ENCODE measurements at places on chromosomes 3 and 15. TPM values are rescaled to one million over a fixed set of nuclear protein-coding genes. Genes with fewer than 3 reads are reported as not detected.

The SEMA5B gene
- 1.0 TPM for total RNA-seq

- peak; percentile 62 for DNase-seq
- H3K4me3 ChIP-seq: peak overlapping the region; percentile 95
- no peaks in the 10 kb centered on the region for H3K27me3 ChIP-seq
- H3K27ac ChIP-seq: peak overlapping the region; percentile 97
- peaks cover 26% of the 10 kb centered on the region for H3K4me1 ChIP-seq
- H3K36me3 ChIP-seq: no peaks in the 10 kb centered on the region
These were observed 524 bp downstream of the IGF1R start for GRCh38 chr15:98648654-98649471.

The CYP11A1 gene
- total RNA-seq: 0.26 TPM

The ANKUB1 gene
- total RNA-seq: not detected

- H3K4me1 ChIP-seq: peaks cover 48% of the 10 kb centered on the region
- H3K36me3 ChIP-seq: no peaks in the 10 kb centered on the region
- no peak overlapping the region for H3K4me3 ChIP-seq
These were observed 1.5 kb upstream of the HEG1 start for GRCh38 chr3:125057186-125057850.

GRCh38 chr3:29889215-29889614 lies 608.3 kb downstream of the RBMS3 start:
- no peak overlapping the region for H3K27ac ChIP-seq
- no peaks in the 10 kb centered on the region for H3K36me3 ChIP-seq
- no peaks in the 10 kb centered on the region for H3K4me1 ChIP-seq
- no peak for DNase-seq

DNA sequence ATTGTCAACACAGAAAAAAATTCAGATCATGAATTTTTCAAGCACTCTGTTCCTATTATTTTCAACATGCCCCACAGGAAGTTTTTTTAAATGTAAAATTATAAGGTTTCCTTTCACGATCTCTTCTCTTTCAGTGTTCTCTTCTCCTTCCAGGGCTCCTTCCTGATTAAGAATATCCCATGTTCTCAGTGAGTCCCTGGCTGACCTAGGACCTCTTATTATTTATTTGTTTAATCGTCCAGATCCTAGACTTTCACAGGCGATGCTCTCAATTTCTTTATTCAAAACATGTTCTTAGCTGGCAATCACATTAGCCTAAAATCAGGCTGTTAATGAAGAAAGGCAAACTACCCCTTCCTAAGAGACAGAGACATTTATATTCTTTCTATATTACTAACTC lies 124.3 kb downstream of the ABI3BP start:
- no peak for DNase-seq
- H3K36me3 ChIP-seq: no peaks in the 10 kb centered on the region
- H3K27me3 ChIP-seq: no peaks in the 10 kb centered on the region
- H3K4me1 ChIP-seq: no peaks in the 10 kb centered on the region

The GPR62 gene
- not detected for total RNA-seq

- no peaks in the 10 kb centered on the region for H3K4me1 ChIP-seq
- H3K4me3 ChIP-seq: no peak overlapping the region
- H3K27me3 ChIP-seq: no peaks in the 10 kb centered on the region
- no peak overlapping the region for H3K27ac ChIP-seq
- no peaks in the 10 kb centered on the region for H3K36me3 ChIP-seq
These were observed 28.9 kb downstream of the CFAP91 start for GRCh38 chr3:119731560-119732343.

The EFCC1 gene
- total RNA-seq: 4.0 TPM

DNA sequence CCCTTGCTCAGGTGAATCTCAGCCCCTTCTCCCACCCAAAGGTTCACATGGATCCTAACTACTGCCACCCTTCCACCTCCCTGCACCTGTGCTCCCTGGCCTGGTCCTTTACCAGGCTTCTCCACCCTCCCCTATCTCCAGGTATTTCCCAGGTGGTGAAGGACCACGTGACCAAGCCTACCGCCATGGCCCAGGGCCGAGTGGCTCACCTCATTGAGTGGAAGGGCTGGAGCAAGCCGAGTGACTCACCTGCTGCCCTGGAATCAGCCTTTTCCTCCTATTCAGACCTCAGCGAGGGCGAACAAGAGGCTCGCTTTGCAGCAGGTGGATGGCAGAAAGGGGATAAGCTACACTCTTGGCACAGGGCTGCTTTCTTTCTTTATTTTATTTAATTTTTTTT lies 4.5 kb downstream of the FAM131A start:
- no peaks in the 10 kb centered on the region for H3K27me3 ChIP-seq
- peak overlapping the region; percentile 23 for H3K27ac ChIP-seq
- peaks cover 29% of the 10 kb centered on the region for H3K4me1 ChIP-seq
- no peaks in the 10 kb centered on the region for H3K36me3 ChIP-seq

GRCh38 chr3:177647876-177648275 lies 450.6 kb upstream of the TBL1XR1 start:
- H3K27ac ChIP-seq: no peak overlapping the region
- H3K4me1 ChIP-seq: no peaks in the 10 kb centered on the region
- H3K4me3 ChIP-seq: no peak overlapping the region
- no peak for DNase-seq
- no peaks in the 10 kb centered on the region for H3K27me3 ChIP-seq

DNA sequence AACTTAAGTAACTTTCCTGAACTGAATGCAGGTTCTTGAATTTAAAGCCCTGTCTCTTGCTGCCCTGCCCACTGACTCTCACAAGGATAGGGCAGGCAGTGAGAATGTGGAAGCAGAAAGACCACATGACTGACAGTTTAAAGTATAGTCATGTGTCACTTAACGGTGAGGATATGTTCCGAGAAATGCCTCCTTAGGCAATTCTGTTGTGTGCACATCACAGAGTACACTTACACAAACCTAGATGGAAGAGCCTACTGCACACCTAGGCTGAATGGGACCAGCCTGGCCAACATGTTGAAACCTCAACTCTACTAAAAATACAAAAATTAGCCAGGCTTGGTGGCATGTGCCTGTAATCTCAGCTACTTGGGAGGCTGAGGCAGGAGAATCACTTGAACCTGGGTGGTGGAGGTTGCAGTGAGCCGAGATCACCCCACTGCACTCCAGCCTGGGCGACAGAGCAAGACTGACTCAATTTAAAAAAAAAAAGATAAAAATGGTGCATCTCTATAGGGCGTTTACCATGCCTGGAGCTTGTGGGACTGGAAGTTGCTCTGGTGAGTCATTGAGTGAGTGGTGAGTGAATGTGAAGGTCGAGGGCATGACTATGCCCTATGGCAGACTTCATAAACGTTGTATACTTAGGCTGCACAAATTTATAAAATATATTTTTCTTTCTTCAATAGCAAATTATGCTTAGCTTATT lies 18.9 kb upstream of the COPG1 start:
- no peaks in the 10 kb centered on the region for H3K36me3 ChIP-seq
- no peak overlapping the region for H3K4me3 ChIP-seq
- H3K27ac ChIP-seq: no peak overlapping the region
- DNase-seq: no peak
- no peaks in the 10 kb centered on the region for H3K27me3 ChIP-seq

GRCh38 chr3:22977650-22978289 lies 225.4 kb upstream of the UBE2E2 start:
- H3K27me3 ChIP-seq: no peaks in the 10 kb centered on the region
- no peaks in the 10 kb centered on the region for H3K4me1 ChIP-seq
- no peak overlapping the region for H3K4me3 ChIP-seq
- no peaks in the 10 kb centered on the region for H3K36me3 ChIP-seq
- no peak overlapping the region for H3K27ac ChIP-seq

DNA sequence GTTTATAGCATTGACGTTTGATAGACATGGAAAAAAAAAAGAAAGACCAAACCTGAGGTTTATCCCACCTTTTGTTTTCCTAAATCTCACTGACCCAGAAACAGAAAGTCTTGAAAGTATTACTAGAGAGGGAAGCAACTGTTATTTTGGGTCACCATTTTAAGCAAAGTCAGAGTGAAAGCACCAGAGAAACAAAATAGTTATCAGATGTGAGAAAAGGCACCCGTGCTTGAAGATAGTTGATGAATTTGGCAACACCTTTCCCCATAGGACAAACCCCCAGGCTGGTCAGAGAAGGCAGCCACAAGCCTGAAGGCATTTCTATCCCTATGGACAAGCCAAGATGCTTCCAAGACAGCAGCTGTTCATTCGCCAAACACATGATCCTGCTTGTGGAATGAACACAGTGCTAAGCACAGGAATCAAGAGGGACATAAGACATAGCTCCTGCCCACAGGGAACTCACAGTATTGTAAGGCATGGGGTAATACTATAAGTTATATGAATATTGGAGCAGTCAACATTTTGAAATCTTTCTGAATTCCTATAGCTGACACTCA lies 170.9 kb downstream of the ERC2 start:
- no peak overlapping the region for H3K4me3 ChIP-seq
- no peaks in the 10 kb centered on the region for H3K27me3 ChIP-seq
- no peak for DNase-seq
- no peaks in the 10 kb centered on the region for H3K36me3 ChIP-seq
- no peak overlapping the region for H3K27ac ChIP-seq

DNA sequence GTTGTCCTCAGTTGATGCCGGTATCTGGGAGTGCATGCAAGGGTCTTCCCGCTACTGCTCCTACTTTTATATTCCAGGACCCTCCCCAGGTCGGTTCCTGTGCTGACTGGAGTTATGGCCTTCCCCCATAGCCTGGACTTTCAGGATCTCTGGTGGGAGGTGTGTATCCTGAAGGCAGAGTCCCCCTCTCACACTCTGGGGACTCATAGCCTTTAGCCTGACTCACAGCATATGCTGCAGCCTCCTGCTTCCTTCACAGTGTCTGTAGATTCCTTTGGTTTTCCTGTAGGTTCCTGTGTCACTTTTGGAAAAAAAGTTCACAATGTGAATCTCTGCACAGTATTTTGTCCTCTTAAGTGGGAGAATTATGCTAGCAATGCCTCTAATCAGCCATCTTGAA lies 180.6 kb upstream of the RBMS3 start:
- DNase-seq: no peak
- no peak overlapping the region for H3K4me3 ChIP-seq
- H3K27ac ChIP-seq: no peak overlapping the region
- H3K27me3 ChIP-seq: no peaks in the 10 kb centered on the region
- H3K36me3 ChIP-seq: no peaks in the 10 kb centered on the region
- H3K4me1 ChIP-seq: no peaks in the 10 kb centered on the region

DNA sequence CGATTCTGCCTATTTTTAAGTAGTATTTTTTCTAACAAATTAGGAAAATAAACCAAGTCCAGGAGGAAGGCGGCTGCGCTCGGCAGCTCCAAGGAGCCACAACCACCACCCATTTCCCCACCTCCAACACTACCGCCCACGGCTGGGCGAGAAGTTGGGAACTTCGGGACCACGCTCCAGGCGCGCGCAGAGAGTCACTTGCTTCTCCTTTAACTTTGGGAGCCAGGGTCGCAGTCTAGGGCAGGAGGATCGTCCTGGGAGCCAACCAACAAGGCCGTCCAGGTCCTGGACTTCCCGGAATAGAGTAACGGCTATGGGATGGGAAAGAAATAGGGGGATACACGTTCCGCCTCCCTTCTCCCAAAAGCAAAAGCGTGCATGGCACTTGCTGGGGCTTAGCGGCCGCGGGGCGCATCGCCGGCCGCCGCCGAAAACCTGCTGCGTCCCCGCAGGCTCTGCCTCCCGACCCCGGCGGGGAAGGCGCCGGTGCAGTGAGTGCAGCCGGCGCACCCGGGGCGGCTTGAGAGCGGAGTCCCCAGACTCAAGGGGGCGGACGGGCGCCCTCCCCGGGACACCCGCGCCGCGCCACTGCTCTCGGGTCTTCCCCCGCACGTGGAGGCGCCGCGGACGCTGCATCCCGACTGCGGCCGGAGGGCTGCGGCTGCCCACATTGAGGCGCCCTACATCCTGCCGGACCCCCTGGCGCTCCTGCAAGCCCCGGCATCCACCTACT lies 699 bp downstream of the MEGF11 start:
- H3K4me1 ChIP-seq: peaks cover 25% of the 10 kb centered on the region
- H3K27ac ChIP-seq: no peak overlapping the region
- DNase-seq: peak; percentile 2
- no peaks in the 10 kb centered on the region for H3K36me3 ChIP-seq
- peak overlapping the region; percentile 32 for H3K4me3 ChIP-seq
- no peaks in the 10 kb centered on the region for H3K27me3 ChIP-seq

- H3K27ac ChIP-seq: no peak overlapping the region
- H3K4me1 ChIP-seq: no peaks in the 10 kb centered on the region
- no peak overlapping the region for H3K4me3 ChIP-seq
- DNase-seq: no peak
These were observed 679.0 kb upstream of the DPPA4 start for GRCh38 chr3:110016235-110016815.

The GOLGA6A gene
- not detected for total RNA-seq

DNA sequence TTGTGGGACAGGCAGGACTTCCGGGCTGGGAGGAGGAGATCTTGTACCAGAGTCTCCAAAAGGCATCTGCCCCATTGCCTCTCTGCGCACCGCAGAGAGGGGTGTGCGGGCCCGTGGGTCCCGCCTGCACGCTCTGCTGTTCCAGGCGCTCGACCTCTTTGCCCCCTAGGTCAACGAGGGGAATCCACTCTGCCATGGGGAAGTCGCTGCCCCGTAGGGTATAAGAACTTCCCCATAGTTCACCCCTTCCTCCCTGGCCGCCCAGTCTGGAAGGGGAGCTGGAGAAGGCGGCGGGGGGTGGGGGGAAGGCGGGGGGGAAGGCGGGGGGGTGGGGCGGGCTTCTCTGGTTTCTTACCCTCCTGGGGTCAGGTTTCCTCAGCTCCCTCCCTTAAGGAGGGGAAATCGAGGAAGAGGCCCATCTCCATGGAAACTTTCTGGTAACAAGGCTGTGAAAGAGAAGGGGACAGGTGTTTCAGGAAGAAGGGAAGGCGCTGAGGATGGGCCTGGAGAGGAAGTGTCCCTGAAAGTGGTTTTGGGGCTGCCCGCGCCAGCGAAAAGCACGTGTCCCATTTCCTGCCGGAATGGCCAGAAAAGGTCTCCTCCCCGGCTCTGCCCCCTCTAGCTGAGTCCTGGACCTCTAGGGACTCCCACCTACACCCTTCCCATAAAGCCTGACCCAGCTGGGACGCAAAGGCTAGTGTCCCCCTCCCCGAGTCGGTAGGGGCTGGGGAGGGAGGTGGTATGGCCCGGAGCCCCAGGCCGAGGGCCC lies 27.5 kb downstream of the NR1I2 start:
- H3K4me3 ChIP-seq: peak overlapping the region; percentile 25
- no peaks in the 10 kb centered on the region for H3K36me3 ChIP-seq
- H3K27ac ChIP-seq: no peak overlapping the region
- peaks cover 10% of the 10 kb centered on the region for H3K4me1 ChIP-seq
- no peak for DNase-seq

DNA sequence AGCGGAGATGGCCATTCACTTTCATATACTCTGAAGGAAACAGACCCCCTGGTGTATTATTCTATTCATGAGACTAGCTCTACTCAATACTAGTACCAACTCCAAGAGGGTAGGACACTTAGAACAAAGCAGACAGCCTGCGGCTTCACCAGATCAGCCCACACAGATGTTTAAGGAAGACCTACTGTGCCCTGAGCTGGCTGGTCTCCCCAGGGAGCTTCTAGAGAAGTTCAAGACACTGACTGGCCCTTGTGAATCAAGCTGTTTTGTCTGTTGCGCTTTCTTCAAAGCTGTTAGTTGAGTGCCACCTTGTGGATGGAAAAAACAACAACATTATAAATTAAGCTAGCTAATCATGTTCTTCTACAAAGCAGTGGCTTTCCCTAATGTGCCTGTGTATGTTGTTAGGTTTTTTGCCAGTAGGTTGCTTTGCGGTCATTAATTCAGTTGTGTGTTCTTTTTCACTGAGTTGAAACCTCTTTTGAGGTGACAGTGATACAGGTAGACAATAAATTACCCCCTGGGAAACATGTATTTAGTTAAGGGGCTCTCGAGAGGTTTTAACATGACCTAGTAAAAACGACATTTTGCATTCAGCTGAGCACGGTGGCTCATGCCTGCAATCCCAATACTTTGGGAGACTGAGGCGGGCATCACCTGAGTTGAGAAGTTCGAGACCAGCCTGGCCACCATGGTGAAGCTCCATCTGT lies 64.2 kb upstream of the MYZAP start:
- no peaks in the 10 kb centered on the region for H3K27me3 ChIP-seq
- H3K4me1 ChIP-seq: peaks cover 40% of the 10 kb centered on the region
- H3K27ac ChIP-seq: no peak overlapping the region
